T-helper 2 cell (primary cell): ENCODE measurements at places on chromosomes 6 and 20.
A peak's percentile ranks its signal among the peaks of the same experiment; 100 is the strongest.

DNA sequence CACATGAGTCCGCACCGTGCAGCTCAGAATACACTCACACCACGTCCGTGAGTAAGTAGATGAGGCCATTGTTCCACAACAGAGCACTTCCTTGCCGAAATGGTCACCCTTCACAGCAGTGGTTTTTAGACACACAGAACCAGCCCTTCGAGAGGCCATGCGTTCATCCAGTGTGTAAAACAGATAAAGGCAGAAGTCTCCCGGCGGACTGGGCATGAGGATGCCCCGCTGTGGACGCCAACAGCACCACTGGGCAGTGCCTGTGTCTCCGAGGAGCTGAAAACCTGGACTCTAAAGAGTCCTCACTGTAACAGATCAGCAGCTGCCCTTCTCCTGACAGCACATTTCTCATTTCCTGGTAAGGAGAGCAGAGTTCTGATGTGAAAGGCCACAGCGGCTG lies 75.2 kb downstream of the WDR27 start:
- DNase-seq: no peak

GRCh38 chr6:146211646-146212045 lies 182.8 kb downstream of the GRM1 start:
- no peak for DNase-seq

- DNase-seq: peak; percentile 37
These were observed 11.2 kb downstream of the TLDC2 start for GRCh38 chr20:36886859-36887751.

DNA sequence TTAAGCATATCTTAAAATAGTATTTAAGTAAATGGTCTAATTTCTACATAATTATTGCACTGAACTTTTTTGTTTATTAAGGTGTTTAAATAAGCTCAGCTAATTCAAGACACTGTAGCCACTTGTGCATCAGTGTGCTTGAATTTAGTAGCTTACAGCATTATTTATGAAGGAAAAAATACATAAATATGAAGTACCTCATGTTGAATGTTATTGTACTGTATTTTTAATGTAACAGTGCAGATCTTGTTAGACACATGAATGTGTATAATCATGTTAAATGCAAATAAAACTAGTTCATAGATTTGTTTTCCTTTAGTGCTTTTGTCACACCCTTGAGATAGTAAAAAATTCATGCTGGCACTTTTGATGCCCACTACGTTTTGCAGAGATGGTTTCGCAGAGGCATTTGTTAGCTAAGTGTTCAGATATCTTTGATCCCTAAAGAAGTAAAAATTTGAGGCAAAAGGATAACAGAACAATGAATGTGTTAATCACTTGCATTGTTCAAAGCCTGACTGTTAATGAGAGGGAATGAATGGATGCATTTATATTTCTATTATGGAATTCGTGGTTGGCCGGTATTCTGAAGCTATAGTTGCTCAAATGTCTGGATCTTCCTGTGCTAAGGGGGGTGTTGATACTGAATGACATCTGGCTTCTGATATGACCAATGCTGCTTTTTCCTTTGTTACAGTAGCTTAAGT lies 8.8 kb downstream of the BTBD3 start:
- DNase-seq: no peak

DNA sequence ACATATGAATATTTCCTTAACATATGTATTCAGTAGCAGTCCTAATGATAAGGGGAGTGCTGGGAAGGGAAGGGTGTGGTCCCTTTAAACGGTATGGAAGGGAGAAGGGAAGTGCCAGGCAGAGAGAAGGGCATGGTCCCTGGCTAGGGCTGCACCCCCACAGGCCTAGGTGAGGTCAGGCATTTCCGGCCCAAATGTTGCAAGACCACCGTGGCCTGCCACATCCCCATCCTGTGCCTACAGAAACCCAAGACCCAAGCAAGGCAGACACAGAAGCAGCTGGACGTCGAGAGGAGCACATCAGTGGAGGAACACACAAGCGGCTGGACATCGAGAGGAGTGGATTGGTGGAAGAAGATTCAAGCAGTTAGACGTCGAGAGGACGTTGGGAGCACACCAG lies 5.9 kb downstream of the RRAGD start:
- no peak for DNase-seq

DNA sequence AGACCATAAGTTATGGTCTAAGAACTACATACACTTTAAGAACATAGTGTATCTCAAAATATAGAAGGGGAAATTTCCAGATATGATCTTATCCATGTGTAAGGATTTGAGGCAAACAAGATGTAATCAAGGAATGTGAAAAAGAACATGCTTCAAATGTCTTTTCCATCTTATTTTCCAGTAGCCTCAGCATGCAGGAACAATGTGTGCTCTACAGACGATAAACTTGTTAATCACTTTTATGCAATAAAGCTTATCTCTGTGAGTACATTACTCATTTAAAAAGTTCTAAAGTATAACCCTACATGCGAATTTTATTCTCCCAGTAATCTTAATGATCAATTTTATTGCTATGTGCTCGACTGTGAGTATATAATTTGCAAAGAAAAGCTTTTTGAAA lies 185.2 kb downstream of the ALDH8A1 start:
- no peak for DNase-seq

- DNase-seq: no peak
These were observed 601.2 kb upstream of the ARID1B start for GRCh38 chr6:156175971-156176421.

DNA sequence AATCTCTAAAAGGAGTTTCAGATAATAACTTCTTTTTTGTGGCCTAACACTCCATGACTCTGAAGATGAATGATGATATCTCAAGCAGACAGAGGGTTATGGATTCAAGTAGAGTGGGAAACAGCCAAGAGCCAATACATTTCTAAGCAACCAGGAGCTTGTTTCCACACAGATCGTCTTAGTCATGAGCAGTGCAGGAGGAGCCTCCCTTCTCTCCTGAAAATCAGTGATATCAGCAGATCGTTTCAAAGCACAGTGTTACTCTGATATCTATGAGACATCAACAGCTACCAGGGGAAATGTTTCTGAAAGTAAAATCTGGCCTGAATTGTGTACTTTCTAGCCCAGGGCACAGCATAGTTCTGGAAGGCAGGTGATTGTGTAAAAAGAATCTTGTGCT lies 11.5 kb downstream of the ADGRG6 start:
- no peak for DNase-seq

GRCh38 chr6:25713824-25714223 lies 40.7 kb upstream of the SLC17A4 start:
- DNase-seq: no peak

- peak; percentile 87 for DNase-seq
These were observed 4.6 kb downstream of the TP53TG5 start for GRCh38 chr20:45373353-45374100.

DNA sequence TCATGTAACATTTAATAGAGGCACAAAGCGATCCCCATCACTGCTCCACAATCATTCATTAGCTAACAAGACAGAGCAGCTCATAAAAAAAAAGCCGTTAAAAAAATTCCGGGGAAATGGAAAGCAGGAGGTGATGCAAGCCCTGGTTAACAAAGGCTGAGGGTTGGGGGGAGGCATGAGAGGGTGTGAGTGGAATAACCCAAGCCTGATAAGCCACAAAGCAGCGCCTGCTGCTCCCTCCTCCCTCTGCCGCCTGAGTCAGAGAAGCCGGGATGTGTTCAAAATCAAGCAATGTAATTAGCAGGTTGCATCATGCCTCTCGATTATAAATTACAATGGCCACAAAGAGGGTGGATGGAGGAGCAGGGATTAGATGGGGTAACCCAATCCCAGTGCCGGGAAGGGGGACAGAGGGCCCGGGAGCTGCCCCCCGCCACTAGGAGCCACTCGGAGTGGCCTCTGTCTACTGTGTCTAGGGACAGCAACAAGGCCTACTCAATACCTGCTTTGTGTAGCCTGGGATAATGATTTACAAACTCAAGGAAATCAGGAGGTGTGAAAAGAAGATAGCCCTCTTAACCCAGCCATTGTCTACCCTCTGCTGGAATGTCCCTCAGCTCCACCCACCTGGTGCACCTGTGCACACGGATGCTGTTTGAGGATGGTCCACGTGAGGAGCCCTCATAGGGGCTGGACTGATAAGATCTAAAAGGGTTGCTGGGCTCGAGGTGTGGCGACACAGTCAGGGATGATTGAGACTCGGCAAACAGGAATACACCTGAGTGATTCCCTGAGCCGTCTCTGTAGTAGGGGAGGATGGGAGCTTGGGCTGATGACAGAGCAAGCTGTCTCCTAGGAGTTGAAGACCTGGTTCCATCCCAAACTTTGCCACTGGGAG lies 156.9 kb downstream of the VEGFA start:
- DNase-seq: no peak

DNA sequence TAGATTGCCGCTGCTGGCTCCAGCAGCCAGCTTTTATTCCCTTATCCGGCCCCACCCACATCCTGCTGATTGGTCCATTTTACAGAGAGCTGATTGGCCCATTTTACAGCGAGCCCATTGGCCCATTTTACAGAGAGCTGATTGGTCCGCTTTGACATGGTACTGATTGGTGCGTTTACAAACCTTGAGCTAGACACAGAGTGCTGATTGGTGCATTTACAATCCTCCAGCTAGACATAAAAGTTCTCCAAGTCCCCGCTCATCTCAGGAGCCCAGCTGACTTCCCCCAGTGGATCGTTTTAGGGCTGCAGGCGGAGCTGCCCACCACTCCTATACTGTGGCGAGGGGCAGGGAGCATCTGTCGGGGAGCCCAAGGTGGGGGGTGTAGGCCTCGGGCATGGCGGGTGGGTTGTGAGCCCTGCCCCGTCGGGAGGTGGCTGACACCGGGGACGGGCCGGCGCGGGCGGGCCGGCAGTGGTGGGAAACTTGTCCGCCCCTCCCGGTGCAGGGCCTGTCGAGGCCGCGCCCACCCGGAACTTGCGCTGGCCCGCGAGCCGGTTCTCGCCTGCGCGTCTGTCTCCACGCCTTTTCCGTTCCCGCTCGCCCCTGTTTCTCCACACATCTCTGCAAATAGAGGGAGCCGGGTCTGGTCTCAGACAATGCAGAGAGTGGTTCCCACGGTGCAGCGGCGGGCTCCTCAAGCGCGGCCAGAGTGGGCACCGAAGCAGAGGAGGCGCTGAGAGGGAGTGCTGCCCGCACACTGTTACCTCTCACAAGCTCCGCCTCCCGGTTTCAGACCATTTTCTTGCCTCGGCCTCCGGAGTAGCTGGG lies 86.1 kb upstream of the STMND1 start:
- DNase-seq: peak; percentile 1

- no peak for DNase-seq
These were observed 32.4 kb downstream of the NCOA7 start for GRCh38 chr6:125823180-125823579.

DNA sequence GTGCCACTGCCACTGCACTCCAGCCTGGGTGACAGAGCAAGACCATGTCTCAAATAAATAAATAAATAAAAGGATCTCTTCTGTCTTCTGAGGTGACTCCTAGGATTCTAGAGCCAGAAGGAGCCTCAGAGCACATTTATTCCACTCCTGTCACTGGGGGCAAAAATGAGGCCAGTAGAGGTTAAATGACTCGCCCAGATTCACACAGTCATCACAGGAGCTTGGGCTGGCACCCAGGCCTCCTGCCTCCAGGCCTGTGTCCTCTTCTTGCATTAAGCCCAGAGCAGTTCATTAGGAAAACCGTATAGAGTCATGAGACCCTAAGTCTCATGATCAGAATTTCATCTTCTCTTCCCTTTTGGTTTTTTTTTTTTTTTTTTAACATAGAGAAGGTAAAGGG lies 243.3 kb downstream of the NRN1 start:
- no peak for DNase-seq

DNA sequence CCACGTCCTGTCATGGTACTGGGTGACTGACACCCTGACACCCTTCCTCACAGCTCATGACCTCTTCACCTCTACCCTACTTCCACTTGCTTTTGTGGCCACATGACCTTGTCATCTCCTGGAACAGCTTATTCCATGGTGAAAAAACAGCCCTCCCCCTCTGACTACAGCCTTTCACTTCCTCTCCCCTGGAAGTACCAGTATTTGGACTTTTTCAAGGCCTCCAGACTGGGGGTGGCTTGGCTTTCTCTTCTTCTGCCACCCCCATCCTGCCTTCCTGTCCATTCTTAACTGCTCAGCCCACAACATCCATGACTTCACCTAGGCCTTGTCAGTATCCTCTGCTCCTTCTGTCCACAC lies 168.4 kb downstream of the CARMIL1 start:
- no peak for DNase-seq

GRCh38 chr6:111562246-111562645 lies 43.4 kb downstream of the TRAF3IP2 start:
- DNase-seq: no peak
